ENCODE measurements at places on chromosomes 5 and 9. TPM values are rescaled to one million over a fixed set of nuclear protein-coding genes. Genes with fewer than 3 reads are reported as not detected.

DNA sequence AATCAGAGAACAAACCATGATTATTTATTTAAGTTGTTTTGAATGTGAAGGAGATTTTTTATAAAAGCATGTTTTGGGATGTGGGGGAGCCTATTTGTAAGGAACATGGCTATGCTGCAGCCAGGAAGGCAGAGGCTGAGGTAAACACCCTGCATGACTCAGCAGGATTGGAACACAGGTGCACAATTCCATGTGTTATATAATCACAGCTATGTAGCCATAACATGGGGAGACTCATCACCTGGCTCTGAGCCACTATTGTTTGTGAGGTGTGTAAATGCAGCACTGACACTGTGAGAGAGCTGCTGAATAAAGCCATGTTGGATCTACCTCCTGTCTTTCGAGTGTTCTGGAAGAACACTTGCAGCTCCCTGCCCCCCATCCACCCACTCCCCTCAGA lies 1009.8 kb downstream of the DNAH5 start:
- H3K36me3 ChIP-seq: no peaks in the 10 kb centered on the region
- no peaks in the 10 kb centered on the region for H3K27me3 ChIP-seq
- DNase-seq: no peak
- no peaks in the 10 kb centered on the region for H3K4me1 ChIP-seq
- no peak overlapping the region for H3K4me3 ChIP-seq

The FAM169A gene
- 12.6 TPM for polyA plus RNA-seq

The ALDH7A1 gene
- 99.6 TPM for polyA plus RNA-seq

The PCDHGC4 gene
- 2.1 TPM for polyA plus RNA-seq

DNA sequence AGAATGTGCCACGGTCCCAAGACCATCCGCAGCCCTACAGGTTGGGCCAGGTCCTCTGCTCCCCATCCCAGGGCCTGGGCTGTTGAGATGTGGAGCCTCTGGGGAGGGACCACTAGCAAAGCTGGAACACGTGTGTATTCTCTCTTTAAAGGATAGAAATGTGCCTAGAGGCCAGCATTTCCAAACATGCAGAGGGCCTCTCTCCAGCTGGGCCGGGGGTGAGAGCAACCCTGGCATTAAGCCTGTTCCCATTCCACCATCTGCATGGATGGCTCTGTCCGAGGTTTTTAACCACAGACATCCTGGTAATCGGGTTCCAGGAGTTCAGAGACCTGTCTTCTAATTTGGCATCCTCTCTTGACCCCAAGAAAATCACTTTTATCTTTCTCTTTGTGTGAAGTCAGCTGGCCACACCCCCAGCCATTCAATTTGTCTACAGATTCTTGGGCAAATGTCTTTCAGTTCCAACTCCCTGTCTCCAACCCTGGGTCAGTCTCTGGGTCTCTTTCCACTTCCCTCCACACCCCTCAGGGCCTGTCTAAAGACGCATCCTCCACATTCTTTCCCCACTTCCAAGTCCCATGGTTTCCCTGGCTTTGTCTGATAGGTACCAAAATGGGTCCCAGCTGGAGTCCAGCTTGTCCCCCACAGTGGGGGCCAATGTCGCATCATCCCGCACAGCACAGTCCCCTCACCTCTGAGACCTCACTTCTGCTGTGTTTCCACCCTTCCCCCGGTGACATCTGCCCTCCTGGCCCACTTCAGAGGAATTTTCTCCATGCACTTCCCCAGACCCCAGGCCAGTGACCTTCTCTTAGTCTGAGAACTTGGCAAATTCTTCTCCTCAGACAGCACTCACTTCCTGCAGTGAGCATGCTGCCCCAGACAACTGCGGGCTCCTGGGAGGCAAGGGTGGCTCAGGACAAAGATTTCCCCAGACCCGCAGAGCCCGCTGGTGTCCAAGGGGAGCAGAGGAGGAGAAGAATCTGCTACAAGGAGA lies 56.8 kb downstream of the PTPDC1 start:
- H3K4me3 ChIP-seq: no peak overlapping the region
- no peak for DNase-seq
- H3K36me3 ChIP-seq: no peaks in the 10 kb centered on the region
- no peaks in the 10 kb centered on the region for H3K27me3 ChIP-seq
- no peak overlapping the region for H3K27ac ChIP-seq

The CMBL gene
- polyA plus RNA-seq: 53.7 TPM

DNA sequence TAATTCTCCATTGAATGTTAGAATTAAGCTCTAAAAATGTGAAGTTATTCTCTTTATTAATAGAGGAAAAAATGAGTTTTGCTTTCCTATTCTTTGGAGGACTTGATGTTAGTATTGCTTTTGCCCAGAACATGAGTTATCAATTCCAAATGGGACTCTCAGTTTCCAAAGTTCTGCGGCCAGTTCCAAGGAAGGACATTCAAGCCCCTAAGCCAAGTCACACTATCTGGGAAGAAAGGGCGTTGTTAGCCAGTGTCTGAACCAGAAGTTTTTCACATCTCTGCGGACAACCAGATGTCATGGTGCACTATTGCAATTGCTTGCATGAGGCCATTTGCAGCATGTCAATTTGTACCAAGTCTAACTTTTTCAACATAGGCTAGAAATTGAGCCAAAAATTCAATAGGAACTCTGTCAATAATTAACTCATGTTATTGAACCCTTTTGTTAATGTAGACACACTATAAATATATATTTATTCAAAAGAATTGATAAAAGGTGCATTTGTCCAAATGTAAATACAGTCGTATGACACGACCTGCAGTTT lies 183.3 kb upstream of the PIK3R1 start:
- H3K4me1 ChIP-seq: no peaks in the 10 kb centered on the region
- no peaks in the 10 kb centered on the region for H3K36me3 ChIP-seq
- no peak overlapping the region for H3K27ac ChIP-seq

Measured in H1 (cell line).